ENCODE measurements at places on chromosomes 3 and 15. TPM values are rescaled to one million over a fixed set of nuclear protein-coding genes. Genes with fewer than 3 reads are reported as not detected.

The ALDH1A2 gene
- polyA plus RNA-seq: 3.5 TPM

The GOLGA8S gene
- not detected for polyA plus RNA-seq

The NRROS gene
- polyA plus RNA-seq: not detected

The TAGLN3 gene
- polyA plus RNA-seq: 1.6 TPM

The SCG5 gene
- 20.2 TPM for polyA plus RNA-seq

The OXTR gene
- polyA plus RNA-seq: 0.64 TPM

The GOLGA8G gene
- not detected for polyA plus RNA-seq

The CMTM8 gene
- polyA plus RNA-seq: 6.9 TPM

The HESX1 gene
- 12.2 TPM for polyA plus RNA-seq

The MYL3 gene
- 2,590 TPM for polyA plus RNA-seq

The INSYN1 gene
- polyA plus RNA-seq: 5.4 TPM

The OIP5 gene
- 30.2 TPM for polyA plus RNA-seq
